ENCODE measurements at places on chromosomes 2 and 18.

- DNase-seq = no peak
These were observed 159.3 kb downstream of the FAM124B start for GRCh38 chr2:224242561-224242960.

GRCh38 chr18:77173275-77174030 is 40.9 kb upstream of the MBP start:
- DNase-seq = no peak

- no peak for DNase-seq
These were observed 7.6 kb upstream of the PLB1 start for GRCh38 chr2:28488083-28488830.

- no peak for DNase-seq
These were observed 9.8 kb upstream of the RNF138 start for GRCh38 chr18:32081881-32082280.

- no peak for DNase-seq
These were observed 143.4 kb upstream of the STK17B start for GRCh38 chr2:196314780-196315179.

GRCh38 chr18:34965108-34965507 is 76.1 kb upstream of the MAPRE2 start:
- no peak for DNase-seq

DNA sequence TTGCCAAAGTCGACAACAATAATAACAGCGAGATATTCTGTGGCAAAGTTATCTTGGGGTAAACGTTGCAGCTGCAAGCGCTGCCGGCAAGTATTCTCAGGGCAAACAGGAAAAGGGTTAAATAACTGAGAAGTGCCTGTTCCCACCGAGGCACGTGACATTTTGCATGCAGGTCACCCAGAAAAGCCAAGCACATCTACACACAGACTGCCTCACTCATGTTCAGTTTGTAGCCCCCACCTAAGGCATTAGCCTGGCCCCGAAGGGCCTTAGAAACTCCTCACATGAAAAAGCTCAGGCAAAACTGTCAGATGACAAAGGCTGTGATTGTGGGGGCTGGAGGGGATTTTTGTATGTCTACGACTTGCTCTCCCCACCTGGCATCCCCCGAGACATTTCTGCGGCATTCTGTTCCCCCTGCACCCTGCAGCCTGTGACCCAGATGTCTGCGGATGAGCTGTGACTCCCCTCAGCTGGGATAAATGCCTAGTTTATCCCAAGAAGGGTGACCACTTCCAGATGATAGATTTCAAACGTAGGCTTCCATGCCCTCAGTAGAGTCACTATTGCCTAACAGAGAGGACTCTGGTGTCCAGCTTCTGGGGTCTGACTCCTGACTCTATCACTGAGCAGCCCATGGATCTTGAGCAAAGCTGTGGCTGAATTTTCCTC is 215.2 kb upstream of the SIX2 start:
- no peak for DNase-seq

- no peak for DNase-seq
These were observed 124.3 kb downstream of the DHRS9 start for GRCh38 chr2:169193618-169194017.

- no peak for DNase-seq
These were observed 529.1 kb downstream of the ZNF804A start for GRCh38 chr2:185127412-185127811.

- no peak for DNase-seq
These were observed 63.7 kb upstream of the ZCCHC2 start for GRCh38 chr18:62458868-62459716.

DNA sequence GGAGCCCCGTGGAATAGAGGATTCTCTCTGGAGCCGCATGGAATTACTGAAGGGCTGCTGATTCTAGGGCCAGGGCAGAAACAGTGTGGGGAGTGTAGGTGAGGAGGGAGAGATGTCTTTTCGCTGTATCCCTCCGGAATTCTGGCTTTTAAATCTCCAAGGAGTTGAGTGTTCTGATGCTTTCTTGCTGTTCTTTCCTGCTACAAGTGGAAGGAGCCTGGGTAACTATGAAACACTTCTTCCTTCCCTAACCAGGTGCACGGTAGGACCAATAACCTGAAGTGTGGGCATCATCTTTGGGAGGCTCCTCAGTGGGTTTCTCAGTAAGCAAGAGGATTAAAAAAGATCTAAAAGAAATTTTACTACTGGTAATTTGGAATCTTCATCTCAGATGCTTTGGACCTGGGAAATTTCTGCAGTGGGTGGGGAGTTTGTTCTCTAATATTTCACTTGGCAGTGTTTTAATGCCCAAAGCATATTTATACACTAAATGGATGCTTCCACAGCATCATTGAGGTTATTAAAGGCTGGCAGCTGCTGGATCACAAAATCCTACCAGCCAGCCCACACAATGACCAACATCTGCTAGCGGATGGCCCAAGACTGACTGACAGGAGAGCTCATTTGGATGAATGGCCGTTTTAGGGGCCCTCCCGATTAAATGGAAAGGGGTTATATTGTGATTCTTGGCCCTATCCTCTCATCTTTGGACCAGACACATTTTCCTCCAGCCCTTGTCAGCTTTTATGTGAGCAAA is 2.1 kb downstream of the EML6 start:
- no peak for DNase-seq

GRCh38 chr18:9835825-9836224 is 49.9 kb upstream of the TXNDC2 start:
- no peak for DNase-seq

Measured in stimulated activated CD8-positive, alpha-beta memory T cell treated with anti-CD3 and anti-CD28 coated beads, Interleukin-4, amount 100 ng/mL, for 1 hour (primary cell).